ENCODE measurements at places on chromosomes 2 and 18.

- DNase-seq = no peak
Observed at GRCh38 chr2:7052404-7052803, 135.2 kb downstream of the RNF144A start.

DNA sequence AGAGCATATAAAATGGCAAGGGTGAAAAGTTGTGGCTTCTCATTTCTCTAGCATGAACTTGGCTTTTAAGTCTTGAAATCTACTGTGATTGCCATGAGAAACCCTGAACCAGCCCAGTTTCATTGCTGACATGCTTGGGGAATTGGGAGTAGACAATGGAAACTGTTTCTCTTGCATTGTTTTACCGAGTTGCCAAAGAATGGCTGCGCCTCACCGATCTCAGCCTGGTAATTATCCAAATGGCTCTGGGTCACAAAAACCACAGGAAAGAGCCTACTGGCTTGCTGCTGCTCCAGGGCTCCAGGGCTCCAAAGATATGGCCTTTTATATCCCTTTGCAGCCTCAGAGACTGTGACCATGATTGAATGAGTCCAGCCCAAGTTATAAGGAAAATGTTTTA lies 310.4 kb upstream of the NT5C1B start:
- no peak for DNase-seq

GRCh38 chr2:10196110-10196892 lies 73.8 kb downstream of the RRM2 start:
- no peak for DNase-seq

DNA sequence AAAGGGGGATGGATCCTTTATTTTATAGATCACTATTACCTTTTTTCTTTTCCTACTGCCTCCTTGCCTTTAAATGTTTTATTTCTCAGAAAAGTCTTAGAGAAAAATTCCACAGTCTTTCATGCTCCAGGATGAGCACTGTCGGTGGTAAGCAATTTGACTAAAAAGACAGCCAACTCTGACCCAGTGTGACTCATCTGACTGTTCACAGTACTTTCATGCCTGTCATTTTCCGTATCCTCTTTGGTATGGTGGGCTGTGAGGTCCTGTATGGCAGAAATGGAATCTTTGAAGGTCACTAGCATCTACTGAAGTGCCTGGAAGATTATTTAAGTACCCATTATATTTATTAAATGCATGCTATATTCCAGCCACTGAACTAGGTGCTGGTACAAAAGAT lies 2.1 kb upstream of the RFTN2 start:
- DNase-seq = no peak

- DNase-seq = peak; percentile 69
Observed at GRCh38 chr2:45241061-45241561, 231.9 kb upstream of the SIX2 start.

- DNase-seq = peak; percentile 83
Observed at GRCh38 chr2:156331572-156332283, 793 bp downstream of the NR4A2 start.

GRCh38 chr2:55010149-55010591 lies 40.1 kb downstream of the RTN4 start:
- no peak for DNase-seq

GRCh38 chr2:233152541-233152940 lies 92.4 kb downstream of the INPP5D start:
- DNase-seq = peak; percentile 17

GRCh38 chr2:222761888-222762287 lies 90.4 kb downstream of the MOGAT1 start:
- DNase-seq = no peak

All from endothelial cell of umbilical vein (primary cell).